ENCODE measurements at places on chromosomes 5 and 9.

DNA sequence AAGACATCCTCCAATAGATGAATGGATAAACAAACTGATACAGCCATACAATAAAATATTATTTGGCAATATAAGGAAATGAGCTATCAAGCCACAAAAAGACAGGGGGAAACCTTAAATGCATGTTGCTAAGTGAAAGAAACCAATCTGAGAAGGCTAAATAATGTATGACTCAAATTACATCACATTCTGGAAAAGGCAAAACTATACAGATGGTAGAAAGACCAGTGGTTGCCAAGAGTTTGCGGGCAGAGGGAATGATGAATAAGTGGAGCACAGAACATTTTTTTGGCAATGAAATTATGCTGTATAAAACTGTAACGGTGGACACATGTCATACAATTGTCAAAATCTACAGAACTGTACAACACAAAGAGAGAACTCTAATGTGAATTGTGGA is 63.3 kb downstream of the CSF2 start:
- DNase-seq, result no peak

DNA sequence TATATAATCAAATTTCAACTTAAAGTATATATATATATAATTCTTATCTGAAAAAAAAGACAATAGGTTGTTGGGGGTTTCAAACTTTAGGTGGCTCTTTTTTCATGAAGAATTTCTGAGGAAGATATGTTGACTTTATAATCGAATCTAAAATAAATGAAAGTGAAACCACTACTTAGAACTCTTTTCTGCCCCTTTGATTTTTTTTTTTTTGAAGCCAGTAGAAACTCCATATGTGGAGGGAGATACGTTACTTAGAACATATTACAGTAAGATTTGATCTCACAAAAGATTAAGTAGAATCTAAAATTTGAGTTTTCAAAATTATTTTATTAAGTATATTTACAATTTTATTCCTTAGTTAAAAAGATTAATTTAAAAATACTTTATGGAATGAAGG is 96.9 kb downstream of the ATG10 start:
- no peak for DNase-seq

GRCh38 chr5:65481171-65481581 is 544 bp downstream of the ADAMTS6 start:
- no peak for DNase-seq

- no peak for DNase-seq
Observed at GRCh38 chr9:117815948-117816347, 111.7 kb downstream of the TLR4 start.

GRCh38 chr9:107827884-107828283 is 338.3 kb upstream of the KLF4 start:
- no peak for DNase-seq

DNA sequence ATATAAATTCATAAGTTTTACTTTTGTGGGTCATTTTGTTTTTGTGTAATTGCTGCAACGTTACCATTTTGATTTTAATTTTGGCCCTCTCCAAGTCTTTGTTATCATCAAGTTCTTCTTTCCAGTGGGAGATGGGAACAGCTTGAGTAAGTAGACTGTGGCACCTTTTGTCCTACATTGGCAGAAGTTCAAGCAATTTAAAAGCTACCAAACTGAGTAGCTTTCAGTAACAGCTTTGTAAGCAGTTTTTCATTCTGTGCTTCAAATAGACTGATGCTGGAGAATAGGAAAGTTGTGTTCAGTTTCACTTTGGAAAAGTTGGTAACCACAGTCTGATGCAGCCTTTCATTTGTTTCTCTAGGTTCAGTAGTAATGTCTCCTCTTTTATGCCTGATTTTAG is 47.8 kb upstream of the TMED7 start:
- no peak for DNase-seq

DNA sequence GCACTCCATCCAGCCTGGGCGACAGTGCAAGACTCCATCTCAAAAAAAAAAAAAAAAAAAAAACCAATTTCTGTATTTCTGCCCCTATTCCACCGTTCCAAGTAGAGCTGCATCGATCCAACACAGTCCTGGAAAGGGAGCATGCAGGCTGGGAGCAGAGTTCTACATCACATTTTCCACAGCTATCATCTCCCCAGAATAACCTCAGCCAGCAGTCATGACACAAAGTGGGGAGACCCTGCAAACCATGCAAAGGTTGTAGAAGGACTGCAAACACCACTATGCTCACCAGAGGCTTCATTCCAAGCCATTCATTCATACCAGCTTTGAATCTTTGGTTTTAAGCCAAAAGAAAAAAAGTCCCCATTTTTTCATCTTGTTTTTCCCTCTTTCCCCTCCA is 20.8 kb upstream of the ZNF354A start:
- no peak for DNase-seq

GRCh38 chr5:181222630-181223057 is 437 bp upstream of the TRIM41 start:
- DNase-seq, result no peak

- DNase-seq, result no peak
Observed at GRCh38 chr5:52554293-52554692, 233.4 kb upstream of the ITGA1 start.

- DNase-seq, result no peak
Observed at GRCh38 chr9:127541865-127542264, 70.2 kb upstream of the STXBP1 start.

DNA sequence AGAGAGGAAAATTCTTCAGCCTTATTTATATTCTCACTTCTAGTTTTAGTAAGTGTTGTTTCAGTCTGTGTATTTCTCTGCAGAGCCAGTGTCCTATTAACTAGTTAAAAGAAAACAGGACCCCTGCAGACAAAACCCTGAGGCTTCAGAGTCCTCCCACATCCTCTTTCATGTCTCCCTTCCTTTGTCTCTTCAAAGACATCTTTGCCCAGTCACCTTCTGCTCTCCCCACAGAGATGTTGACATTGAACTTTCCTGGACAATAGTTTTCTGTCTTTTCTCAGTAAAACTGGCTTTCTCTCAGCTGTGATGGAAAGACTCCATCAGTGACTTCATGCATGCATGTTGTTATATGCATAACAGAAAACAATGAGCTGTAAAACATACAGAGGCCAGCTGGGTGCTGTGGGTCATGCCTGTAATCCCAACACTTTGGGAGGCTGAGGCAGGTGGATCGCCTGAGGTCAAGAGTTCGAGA is 20.2 kb downstream of the GRAMD2B start:
- no peak for DNase-seq

DNA sequence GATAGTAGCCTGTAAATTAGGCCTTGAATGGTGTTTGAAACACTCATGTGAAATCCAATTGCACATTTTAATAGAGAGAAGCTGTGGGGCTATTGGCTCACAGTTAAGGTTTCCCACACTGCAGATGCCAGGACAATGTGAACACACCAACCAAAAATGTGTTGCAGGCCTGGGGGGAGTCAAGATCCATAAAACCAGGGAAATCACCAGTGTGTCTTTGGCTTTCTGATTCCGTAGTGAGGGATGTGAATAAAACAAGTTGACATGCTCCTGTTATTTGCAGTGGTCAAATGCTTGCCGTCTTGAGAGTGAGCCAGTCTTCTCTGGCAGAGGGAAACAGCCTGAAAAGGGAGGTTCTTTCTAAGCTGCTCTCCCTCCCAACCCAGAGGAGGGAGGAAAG is 79.0 kb downstream of the ZNF462 start:
- DNase-seq, result no peak

GRCh38 chr5:55897206-55897894 is 46.2 kb downstream of the IL31RA start:
- DNase-seq, result no peak

GRCh38 chr5:74352256-74352655 is 288.3 kb downstream of the ENC1 start:
- no peak for DNase-seq

GRCh38 chr9:130846487-130847305 is 11.6 kb downstream of the ABL1 start:
- peak; percentile 61 for DNase-seq

DNA sequence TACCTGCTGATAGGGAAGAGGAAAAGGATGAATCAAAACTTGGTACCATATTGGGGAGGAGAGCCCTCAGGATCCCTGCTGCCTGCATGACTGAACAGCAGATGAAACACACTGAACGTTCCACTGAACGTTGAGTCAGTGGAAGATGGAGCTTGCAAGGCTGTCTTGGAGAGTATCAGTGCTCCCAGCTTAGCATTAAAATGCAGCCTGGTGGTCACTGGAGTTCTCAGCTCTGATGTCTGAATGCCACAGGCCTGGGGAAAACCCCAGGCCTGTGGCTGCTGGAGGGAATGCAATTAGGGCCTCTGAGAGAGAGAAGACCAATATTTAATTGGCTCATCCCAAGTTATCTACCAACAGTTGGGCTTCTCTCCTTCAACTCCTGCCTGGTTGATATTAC is 54.5 kb downstream of the PDE4D start:
- no peak for DNase-seq

GRCh38 chr9:121607434-121608167 is 43.8 kb upstream of the DAB2IP start:
- DNase-seq, result no peak

DNA sequence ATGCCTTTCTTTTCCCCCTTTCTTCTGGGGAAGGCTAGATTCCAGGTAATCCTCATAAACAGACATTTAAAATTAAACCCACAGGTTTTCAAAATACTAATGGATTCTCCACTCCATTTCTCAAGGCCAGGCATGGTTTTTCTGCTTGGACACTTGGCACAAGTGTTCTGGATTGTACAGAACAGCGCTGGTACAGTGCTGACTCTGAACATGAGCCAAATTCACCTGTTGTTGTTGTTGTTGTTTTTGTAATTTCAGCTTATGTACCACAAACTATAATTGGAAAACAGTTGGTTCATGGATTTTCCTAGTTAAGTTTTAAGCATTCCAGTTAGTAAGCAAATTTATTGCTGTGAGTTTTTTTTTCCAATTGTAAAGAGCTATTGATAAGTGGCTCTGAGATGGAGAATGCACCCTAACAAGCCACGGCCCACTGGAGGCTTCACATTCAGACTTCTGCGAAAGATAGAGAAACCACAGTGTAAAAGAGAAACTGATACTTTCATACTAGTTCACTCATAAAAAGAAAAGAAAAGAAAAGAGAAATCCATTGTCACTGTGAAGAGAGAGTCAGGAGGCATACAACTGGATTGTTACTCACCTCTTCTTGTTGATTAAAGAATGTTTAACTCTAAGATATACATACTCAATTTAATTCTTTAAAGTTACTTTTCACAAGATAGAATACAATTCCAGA is 16.2 kb upstream of the ITGA1 start:
- DNase-seq, result no peak

DNA sequence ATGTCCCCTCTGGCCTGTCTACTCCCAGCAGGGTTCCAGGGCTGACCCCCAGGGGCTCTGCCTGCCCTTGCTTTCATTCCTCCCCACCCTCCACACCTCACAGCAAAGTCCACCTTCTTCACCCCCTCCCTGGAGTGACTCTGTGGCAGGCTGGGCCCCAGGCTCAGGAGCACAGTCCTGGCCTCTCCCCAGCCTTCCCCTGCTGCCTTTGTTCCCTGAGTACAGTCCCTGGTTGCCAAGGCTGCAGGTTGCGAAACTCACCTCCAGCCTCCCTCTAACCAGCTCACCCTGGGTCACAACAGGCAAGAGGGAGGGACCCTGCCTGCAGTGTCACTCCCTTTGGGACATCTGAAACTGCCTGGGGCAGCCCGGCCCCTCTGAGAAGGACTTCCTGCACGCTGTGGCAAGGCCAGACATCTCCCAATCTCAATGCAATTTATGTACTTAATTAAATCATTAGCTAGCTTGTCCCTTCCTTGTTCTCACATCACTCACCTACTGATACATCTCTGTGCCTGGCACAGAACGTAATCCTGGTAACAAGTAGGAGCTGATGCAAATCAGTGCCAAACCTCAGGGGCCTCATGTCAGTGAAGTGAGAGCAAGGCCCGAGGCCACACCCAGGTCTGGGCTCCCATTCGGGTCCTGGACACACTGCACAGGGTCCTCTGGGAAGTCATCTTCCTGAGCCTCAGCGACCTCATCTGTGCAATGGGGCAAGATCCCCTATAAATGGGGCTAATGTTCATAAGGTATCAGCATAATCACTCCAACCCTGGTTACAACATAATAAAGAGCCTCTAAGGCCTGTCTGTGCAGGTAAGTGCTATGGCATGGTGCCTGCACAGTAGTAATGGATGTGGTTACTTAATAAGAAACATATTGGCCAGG is 27.3 kb upstream of the TRIM14 start:
- peak; percentile 16 for DNase-seq

GRCh38 chr5:158212917-158213316 is 354.0 kb upstream of the CLINT1 start:
- DNase-seq, result no peak

DNA sequence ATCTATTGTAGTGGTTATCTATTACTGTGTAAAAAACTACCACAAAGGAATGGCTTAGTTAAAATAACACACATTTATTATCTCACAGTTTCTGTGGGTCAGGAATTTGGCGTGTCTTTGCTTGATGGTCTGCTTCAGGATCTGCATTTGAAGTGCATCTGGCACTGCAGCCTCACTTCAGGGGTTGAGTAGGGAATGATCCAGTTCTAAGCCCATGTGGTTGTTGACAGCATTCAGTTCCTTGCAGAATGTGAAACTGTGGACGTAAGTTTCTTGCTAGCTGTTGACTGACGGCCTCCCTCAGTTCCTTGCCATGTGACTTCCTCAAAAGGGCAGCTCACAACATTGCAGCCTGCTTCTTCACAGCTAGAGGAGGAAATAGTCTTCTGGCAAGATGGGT is 2.1 kb upstream of the OGN start:
- DNase-seq, result no peak

- DNase-seq, result no peak
Observed at GRCh38 chr5:141965071-141965470, 3.8 kb upstream of the RNF14 start.

DNA sequence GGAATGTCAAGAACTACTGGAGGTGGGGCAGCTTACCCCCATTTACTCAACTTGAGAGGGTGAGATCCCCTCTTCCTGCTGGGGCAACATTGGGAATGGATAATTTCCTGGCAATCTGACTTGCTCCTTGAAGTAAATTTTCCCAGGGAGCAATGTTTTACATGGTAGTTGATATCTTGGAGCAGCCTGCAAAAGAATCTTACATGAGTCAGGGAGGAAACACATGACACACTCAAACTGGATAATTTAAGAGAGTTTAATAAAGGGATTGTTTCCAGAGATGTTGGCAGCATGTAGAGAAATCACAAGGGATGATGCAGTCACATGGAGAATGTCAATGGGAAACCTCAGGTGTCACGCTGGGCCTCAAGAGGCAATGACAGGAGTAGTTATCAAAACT is 212.5 kb downstream of the GAS1 start:
- DNase-seq, result no peak

GRCh38 chr5:127326431-127326830 is 35.8 kb downstream of the MEGF10 start:
- no peak for DNase-seq

DNA sequence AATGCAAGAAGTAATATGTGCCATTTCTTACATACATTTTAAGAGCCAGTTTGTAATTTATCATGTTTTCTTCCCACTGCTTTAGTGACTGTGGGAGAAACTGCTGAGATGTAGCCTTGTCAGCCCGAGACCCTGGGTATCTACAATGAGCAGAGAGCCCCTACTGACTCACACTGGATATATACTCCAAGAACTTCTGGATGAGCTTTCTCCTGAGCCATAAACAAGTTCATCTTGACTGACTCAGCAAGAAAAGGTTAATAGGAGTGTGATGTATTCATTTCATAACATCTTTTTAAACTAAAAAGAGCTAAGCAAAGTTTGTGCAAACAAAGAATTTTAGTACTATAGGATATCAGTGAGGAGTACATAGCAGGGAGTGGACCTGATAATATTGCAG is 182.5 kb downstream of the EDIL3 start:
- no peak for DNase-seq
